Activated CD8-positive, alpha-beta T cell treated with anti-CD3 and anti-CD28 coated beads for 36 hours (primary cell): ENCODE measurements at places on chromosomes 3 and 15.
A peak's percentile ranks its signal among the peaks of the same experiment; 100 is the strongest.

DNA sequence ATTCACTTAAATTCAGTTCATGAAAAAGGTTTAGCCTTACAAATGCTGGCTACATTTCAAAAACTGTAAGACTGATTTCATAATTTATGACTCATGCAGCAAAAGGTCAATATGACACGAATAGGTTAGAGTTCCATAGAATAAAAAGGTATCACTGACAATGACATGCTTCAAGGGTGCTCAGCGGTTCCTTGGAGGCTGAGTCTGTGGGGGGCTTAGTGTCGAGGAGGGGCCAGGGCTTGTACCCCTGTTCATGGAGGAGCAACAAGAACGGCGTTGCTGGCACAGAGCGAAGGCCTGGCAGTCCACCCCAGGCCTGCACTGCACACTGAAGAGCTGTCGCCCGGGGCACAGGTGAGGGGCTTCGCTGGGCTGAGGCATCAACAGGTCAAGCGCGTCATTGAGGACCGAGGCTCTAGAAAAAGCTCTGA is 174.2 kb downstream of the NR1D2 start:
- no peak overlapping the region for H3K27ac ChIP-seq
- H3K27me3 ChIP-seq = peaks cover 4% of the 10 kb centered on the region
- H3K4me1 ChIP-seq = no peaks in the 10 kb centered on the region
- no peaks in the 10 kb centered on the region for H3K36me3 ChIP-seq
- DNase-seq = no peak

DNA sequence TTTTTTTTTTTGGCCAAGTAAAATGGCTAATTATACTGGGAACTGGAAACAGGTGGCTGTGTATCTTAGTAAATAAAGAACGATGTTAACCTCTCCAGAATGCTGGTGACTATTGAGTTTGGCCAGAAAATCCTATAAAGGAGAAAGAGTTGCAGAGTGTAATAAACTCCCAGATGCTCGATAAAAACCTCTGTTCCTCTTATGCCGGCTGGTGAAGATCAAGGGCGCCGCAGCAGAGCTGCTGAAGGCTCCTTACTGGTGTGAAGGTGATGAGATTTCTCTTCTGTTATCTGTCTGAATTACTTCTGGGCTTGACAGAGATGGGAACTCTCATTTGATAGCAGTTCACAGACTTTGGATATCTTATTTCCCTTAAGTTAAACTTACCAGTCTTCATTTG is 104.6 kb downstream of the PTPRG start:
- no peaks in the 10 kb centered on the region for H3K36me3 ChIP-seq
- no peak for DNase-seq
- no peak overlapping the region for H3K27ac ChIP-seq
- no peaks in the 10 kb centered on the region for H3K27me3 ChIP-seq
- H3K4me1 ChIP-seq = no peaks in the 10 kb centered on the region

GRCh38 chr15:62913246-62913645 is 129.3 kb upstream of the TPM1 start:
- DNase-seq = no peak
- H3K4me1 ChIP-seq = no peaks in the 10 kb centered on the region
- peaks cover 8% of the 10 kb centered on the region for H3K27me3 ChIP-seq
- H3K4me3 ChIP-seq = no peak overlapping the region
- no peaks in the 10 kb centered on the region for H3K36me3 ChIP-seq

DNA sequence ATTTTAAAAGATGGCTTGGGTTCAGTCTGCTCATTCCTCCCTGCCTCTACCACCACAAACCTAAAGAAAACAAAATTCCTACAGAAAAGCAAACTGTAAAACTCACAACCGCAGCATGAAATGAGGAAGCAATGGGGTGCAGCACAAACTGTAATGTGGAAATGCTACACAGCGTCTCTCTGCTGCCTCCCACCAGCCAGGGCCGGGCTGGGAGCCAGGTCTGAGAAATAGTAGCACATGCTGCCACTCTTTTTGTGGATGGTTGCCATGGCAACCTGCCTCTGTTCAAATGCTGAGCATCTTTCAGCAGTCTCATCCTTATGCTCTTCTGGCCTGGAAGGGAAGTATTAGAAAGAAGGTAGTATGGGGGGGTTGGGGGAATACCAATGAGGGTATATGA is 55.4 kb downstream of the EOMES start:
- no peak overlapping the region for H3K4me3 ChIP-seq
- H3K36me3 ChIP-seq = no peaks in the 10 kb centered on the region
- peaks cover 8% of the 10 kb centered on the region for H3K4me1 ChIP-seq
- peak; percentile 34 for DNase-seq

DNA sequence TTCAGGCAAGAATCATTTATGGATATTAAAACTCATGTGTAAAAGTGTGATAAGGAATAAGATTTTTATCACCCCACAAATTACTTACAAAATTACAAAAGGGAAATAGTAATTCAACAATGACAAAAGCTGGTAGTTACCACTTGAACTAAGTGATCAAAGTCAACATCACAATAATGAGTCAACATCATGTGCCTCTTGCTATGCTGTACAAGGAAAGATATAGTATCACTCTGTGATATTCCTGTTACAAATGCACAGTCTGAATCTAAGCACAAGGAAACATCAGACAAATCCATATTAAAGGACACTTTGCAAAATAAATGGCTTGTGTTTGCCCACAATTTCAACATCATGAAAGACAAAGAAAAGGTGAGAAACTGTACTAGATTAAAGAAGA is 90.5 kb upstream of the PLCL2 start:
- no peaks in the 10 kb centered on the region for H3K36me3 ChIP-seq
- no peak for DNase-seq
- no peak overlapping the region for H3K27ac ChIP-seq
- no peak overlapping the region for H3K4me3 ChIP-seq

GRCh38 chr3:152208439-152208838 is 60.3 kb upstream of the MBNL1 start:
- peak overlapping the region; percentile 61 for H3K27ac ChIP-seq
- no peaks in the 10 kb centered on the region for H3K27me3 ChIP-seq
- H3K4me1 ChIP-seq = peaks cover 66% of the 10 kb centered on the region
- H3K4me3 ChIP-seq = no peak overlapping the region
- no peak for DNase-seq
- H3K36me3 ChIP-seq = peaks cover 17% of the 10 kb centered on the region

DNA sequence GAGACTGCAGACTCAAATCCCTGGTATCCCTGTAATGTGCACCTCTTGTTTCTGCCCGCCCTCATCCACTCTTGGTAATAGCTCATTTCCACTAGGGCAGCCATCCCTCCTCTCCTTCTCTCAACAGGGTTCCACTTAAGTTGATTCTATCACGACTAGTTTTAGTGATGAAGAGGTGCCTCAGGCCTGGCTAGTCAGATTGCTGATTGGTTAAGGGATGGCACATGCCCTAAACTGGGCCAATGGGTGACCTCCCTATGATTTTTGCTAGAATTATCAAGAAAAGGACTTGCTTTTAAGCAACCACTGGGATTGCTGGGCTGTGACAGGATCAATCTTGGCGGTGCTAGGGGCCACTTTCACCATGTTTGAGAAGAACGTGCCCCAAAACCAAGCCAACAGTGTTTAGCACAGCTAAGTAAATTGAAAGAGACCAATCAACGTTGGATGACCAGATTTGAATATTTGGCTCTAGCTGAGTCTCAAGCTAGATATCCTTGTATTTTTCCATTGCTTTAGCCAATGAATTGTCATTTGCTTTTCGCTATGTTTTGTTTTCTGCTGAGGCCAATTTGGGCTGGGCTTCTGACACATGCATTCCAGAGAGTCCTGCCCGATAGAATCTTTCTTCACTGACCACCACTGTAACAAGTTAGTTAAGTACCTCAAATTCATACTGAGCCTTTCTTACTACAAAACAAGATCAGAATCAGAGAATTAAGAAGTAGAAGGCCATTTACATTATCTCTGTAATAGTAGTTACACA is 131.0 kb downstream of the PDZRN3 start:
- no peaks in the 10 kb centered on the region for H3K4me1 ChIP-seq
- no peak overlapping the region for H3K4me3 ChIP-seq
- H3K27ac ChIP-seq = no peak overlapping the region
- DNase-seq = no peak

GRCh38 chr3:36418296-36418695 is 38.0 kb downstream of the STAC start:
- H3K4me3 ChIP-seq = no peak overlapping the region
- no peaks in the 10 kb centered on the region for H3K4me1 ChIP-seq
- no peaks in the 10 kb centered on the region for H3K27me3 ChIP-seq
- no peaks in the 10 kb centered on the region for H3K36me3 ChIP-seq
- H3K27ac ChIP-seq = no peak overlapping the region

GRCh38 chr15:81298611-81299010 is 25.3 kb downstream of the STARD5 start:
- peaks cover 87% of the 10 kb centered on the region for H3K36me3 ChIP-seq
- H3K4me3 ChIP-seq = peak overlapping the region; percentile 98
- no peak for DNase-seq
- H3K4me1 ChIP-seq = peaks cover 54% of the 10 kb centered on the region
- H3K27me3 ChIP-seq = no peaks in the 10 kb centered on the region
- H3K27ac ChIP-seq = peak overlapping the region; percentile 98

DNA sequence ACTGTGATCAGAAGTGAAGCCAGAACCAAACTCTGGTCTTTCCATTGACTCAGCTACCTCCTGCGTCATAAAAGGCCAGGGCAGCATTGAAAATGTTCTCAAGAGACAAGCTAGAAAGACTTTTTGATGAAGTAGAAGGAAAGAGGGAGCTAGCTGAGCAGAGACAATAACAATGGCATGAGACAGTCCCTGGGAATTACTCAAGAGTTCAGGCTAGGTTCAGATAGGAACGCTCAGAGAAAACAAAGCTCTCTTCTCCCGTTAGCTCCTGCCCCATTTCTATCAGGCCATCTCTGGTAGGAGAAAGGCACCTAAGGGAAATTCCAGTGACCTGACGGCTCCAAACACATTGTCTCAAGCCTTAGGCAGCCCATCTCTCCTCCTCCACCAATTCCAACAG is 7.0 kb upstream of the OXTR start:
- no peaks in the 10 kb centered on the region for H3K36me3 ChIP-seq
- H3K4me3 ChIP-seq = no peak overlapping the region
- no peaks in the 10 kb centered on the region for H3K4me1 ChIP-seq
- no peak overlapping the region for H3K27ac ChIP-seq

GRCh38 chr3:47804577-47804976 is 1.6 kb downstream of the DHX30 start:
- H3K27ac ChIP-seq = peak overlapping the region; percentile 98
- no peak for DNase-seq
- H3K27me3 ChIP-seq = no peaks in the 10 kb centered on the region
- H3K4me1 ChIP-seq = peaks cover 20% of the 10 kb centered on the region
- H3K4me3 ChIP-seq = peak overlapping the region; percentile 97
- peaks cover 2% of the 10 kb centered on the region for H3K36me3 ChIP-seq
